Cardiac muscle cell (in vitro differentiated cells and primary cell): ENCODE measurements at places on chromosomes 4 and X. TPM values are rescaled to one million over a fixed set of nuclear protein-coding genes. Genes with fewer than 3 reads are reported as not detected.

DNA sequence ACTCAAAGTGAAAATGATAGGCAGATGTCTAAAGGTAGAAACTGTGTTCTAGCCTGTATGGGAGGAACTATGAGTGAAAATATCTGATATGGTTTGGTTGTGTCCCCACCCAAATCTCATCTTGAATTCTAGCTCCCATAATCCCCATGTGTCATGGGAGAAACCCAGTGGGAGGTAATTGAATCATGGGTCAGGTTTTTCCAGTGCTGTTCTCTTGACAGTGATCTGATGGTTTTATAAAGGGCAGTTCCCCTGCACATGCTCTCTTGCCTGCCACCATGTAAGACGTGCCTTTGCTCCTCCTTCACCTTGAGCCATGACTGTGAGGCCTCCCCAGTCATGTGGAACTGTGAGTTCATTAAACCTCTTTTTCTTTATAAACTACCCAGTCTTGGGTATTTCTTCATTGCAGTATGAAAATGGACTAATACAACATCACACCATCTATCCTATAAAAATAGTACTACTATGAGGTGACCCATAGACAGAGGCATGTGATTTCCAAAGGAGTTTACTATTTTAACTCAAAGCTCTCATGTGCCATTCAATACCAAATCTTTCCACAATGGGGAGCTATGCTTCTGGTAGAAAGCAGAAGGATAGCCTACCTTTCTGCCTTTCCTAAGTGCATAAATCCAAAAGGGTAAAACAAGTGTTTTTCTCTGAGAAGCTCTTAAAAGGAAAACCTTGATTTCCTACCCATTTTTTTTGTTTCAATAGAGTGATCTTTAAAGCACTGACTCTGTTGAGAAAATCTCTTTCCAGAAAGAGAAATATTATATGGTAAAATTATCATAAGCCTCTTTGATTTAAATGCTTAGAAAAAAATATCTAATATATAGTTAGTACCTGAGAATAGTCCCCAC is 38.8 kb downstream of the SEC31A start:
- no peaks in the 10 kb centered on the region for H3K4me1 ChIP-seq
- peaks cover 86% of the 10 kb centered on the region for H3K36me3 ChIP-seq
- no peak overlapping the region for H3K27ac ChIP-seq

- peaks cover 7% of the 10 kb centered on the region for H3K4me1 ChIP-seq
- H3K27ac ChIP-seq = no peak overlapping the region
- no peaks in the 10 kb centered on the region for H3K36me3 ChIP-seq
- no peak overlapping the region for H3K4me3 ChIP-seq
- no peak for DNase-seq
Observed at GRCh38 chr4:76726176-76726575, 171.8 kb downstream of the SOWAHB start.

DNA sequence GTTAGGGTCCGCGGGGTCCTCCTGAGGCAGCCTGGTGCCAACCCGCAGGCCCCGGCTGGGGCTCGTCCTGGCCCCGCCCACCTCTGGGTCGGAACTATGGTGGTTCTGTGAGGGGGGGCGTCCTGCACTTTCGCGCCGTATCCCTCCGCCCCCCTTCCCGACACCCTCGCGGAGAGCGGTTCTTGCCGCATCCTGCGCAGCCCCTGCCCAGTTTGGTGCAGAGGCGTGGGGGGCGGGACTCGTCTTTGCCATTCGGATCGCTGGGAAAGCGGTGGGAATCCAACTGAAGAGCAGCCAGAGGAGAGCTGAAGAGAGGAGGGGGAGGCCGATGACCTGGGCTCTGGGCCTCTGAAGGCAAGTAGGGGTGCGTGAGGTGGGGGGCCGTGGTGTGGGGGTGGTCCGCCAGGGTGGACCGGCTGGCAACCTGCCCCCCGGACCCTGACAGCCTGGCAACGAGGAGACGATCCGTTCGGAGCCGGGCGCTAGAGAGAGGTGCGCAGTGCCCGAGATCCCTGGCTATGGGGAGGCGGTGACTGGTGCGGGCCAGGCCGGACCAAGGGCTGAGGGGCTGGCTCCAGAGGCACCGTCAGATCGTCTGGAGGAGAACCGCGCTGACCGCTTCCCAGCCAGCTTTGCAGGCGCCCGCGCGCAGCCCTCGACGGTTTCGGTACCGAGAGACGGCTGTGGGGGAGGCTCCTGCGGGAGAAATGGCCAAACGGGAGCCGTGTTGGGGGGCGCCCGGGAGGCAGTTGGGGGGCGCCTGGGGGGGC is at the start of gene GPRASP1:
Gene GPRASP1, plus strand, starts transcription at position 242 of the 770 bp plus-strand sequence. CDS start 2,431 bp downstream, outside the sequence.
- H3K4me3 ChIP-seq = peak within 1 kb of the TSS; percentile 36
- H3K36me3 ChIP-seq = no peaks in the 10 kb centered on the region
- no peak within 1 kb of the TSS for H3K27ac ChIP-seq
- peak; percentile 41 for DNase-seq
- no peaks in the 10 kb centered on the region for H3K4me1 ChIP-seq
- H3K27me3 ChIP-seq = no peaks in the 10 kb centered on the region

DNA sequence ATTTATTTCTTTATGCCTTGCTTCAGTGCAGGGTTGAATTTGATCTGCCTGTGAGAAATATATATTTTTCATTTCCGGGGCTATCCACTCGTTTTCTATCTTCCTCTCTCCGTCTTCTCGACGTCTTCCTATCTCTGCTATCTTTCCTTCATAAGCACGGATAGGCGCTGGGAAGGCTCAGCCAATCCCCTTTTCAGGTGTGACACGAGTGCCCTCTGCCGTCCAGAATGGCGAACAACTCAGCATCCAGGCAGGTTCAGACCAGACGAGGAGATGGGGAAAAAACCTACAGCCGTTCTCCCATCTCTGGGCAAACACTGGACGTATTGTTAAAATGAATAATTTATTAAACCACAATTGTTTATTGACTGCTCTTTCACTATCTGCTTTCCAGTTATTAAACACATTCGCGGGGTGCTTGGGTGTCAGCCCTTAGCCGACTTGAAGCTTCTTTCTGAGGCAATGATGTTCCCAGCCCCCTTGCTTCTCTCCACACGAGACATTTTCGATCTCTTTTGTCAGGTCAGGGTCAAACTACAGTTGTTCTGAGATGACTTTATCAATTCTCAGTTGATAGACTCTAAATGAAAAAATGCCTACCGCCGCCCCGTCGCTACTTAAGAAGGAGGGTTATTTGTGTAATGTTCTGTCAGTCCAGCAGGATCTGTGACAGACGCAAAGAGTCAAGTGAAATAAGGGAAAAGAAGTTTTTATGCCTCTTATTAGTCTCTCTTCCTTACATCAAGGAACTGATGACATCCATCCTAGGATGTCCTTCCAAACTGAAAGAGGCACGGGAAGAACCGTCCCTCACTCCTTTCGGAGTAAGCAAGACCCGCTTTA is 96.3 kb upstream of the NOCT start:
- H3K27ac ChIP-seq = no peak overlapping the region
- H3K4me3 ChIP-seq = no peak overlapping the region
- DNase-seq = peak; percentile 82
- no peaks in the 10 kb centered on the region for H3K4me1 ChIP-seq
- H3K36me3 ChIP-seq = no peaks in the 10 kb centered on the region
- H3K27me3 ChIP-seq = no peaks in the 10 kb centered on the region

TRIM75 gene
- not detected in 2 replicates for total RNA-seq

- H3K36me3 ChIP-seq = no peaks in the 10 kb centered on the region
- H3K27me3 ChIP-seq = no peaks in the 10 kb centered on the region
- no peak overlapping the region for H3K27ac ChIP-seq
- H3K4me1 ChIP-seq = no peaks in the 10 kb centered on the region
Observed at GRCh38 chrX:17299206-17299605, 75.8 kb upstream of the NHS start.

GRCh38 chrX:51395480-51395809 is 62.8 kb downstream of the NUDT10 start:
- H3K27me3 ChIP-seq = no peaks in the 10 kb centered on the region
- H3K4me1 ChIP-seq = no peaks in the 10 kb centered on the region
- H3K27ac ChIP-seq = no peak overlapping the region
- no peak for DNase-seq
- no peaks in the 10 kb centered on the region for H3K36me3 ChIP-seq

DNA sequence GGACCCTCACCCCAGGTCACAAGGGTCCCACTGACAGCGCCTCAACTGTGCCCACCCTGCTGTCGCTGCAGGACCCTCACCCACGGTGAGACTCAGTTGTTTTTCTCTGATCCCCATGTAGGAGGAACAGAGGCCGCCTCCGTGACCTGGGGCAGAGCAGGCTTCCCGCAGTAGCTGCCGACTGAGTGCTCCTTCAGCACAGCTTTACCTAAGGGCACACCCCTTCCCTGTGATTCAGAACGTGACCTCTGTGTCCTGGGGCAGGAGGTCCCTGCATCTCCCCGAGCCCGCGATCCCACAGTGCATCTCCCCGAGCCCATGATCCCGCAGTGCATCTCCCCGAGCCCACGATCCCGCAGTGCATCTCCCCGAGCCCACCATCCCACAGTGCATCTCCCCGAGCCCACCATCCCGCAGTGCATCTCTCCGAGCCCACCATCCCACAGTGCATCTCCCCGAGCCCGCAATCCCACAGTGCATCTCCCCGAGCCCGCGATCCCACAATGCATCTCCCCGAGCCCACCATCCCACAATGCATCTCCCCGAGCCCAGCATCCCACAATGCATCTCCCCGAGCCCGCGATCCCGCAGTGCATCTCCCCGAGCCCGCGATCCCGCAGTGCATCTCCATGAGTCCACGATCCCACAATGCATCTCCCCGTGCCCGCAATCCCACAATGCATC is 23.6 kb downstream of the PPP2R3B start:
- no peak for DNase-seq
- H3K4me1 ChIP-seq = peaks cover 7% of the 10 kb centered on the region
- peaks cover 7% of the 10 kb centered on the region for H3K36me3 ChIP-seq
- no peak overlapping the region for H3K27ac ChIP-seq

GRCh38 chr4:176498617-176499256 is 179.0 kb downstream of the SPCS3 start:
- no peak for DNase-seq
- H3K36me3 ChIP-seq = no peaks in the 10 kb centered on the region
- H3K4me3 ChIP-seq = no peak overlapping the region
- no peaks in the 10 kb centered on the region for H3K4me1 ChIP-seq
- no peaks in the 10 kb centered on the region for H3K27me3 ChIP-seq

- H3K4me1 ChIP-seq = peaks cover 9% of the 10 kb centered on the region
- H3K4me3 ChIP-seq = no peak overlapping the region
- H3K36me3 ChIP-seq = no peaks in the 10 kb centered on the region
- peak; percentile 62 for DNase-seq
- no peaks in the 10 kb centered on the region for H3K27me3 ChIP-seq
- H3K27ac ChIP-seq = peak overlapping the region; percentile 36
Observed at GRCh38 chr4:93183576-93183975, 645.0 kb upstream of the ATOH1 start.

GRCh38 chr4:79150820-79151416 is 174.9 kb downstream of the NAA11 start:
- no peak overlapping the region for H3K27ac ChIP-seq
- H3K36me3 ChIP-seq = no peaks in the 10 kb centered on the region
- no peak overlapping the region for H3K4me3 ChIP-seq
- no peaks in the 10 kb centered on the region for H3K27me3 ChIP-seq
- no peak for DNase-seq

GRCh38 chr4:79042079-79042674 is 102.9 kb upstream of the PAQR3 start:
- peaks cover 19% of the 10 kb centered on the region for H3K4me1 ChIP-seq
- peak; percentile 59 for DNase-seq
- H3K27me3 ChIP-seq = no peaks in the 10 kb centered on the region
- no peaks in the 10 kb centered on the region for H3K36me3 ChIP-seq
- no peak overlapping the region for H3K4me3 ChIP-seq
- H3K27ac ChIP-seq = no peak overlapping the region

DNA sequence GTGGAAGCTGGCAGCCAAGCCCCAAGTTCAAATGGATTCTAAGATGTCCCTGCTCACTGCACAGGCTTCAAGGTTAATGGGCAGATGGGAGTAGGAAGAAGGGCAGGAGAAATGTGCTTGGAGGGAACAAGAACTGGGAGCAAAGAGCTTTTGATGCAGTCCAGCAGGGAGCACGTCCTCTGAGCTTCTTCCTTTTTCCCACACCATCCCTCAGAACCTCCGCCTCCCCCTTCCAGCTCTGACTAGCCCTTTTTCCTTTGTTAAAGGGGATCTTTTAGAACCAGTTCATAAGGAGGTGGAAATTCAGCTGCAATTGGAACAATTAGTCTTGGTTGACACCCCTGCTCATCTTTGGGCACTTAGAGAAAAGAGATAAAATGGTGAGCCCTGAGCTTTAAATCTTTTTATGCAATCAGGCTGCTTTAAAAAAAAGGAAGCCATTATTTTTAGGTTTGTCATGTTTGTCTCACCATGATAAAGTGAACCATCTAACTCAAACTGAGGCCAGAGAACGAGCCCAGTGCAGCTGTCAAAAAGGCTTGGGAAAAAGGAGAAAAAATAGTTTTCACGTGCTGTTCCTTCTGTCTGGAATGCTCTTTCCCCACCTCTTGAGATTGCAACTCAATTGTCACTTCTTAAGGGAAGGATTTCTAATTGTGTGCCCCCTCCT is 135.8 kb upstream of the IL1RAPL2 start:
- H3K4me1 ChIP-seq = no peaks in the 10 kb centered on the region
- H3K27me3 ChIP-seq = no peaks in the 10 kb centered on the region
- DNase-seq = no peak

GRCh38 chr4:79739912-79740311 is 331.9 kb upstream of the GK2 start:
- no peak overlapping the region for H3K27ac ChIP-seq
- no peaks in the 10 kb centered on the region for H3K4me1 ChIP-seq
- H3K4me3 ChIP-seq = no peak overlapping the region

DNA sequence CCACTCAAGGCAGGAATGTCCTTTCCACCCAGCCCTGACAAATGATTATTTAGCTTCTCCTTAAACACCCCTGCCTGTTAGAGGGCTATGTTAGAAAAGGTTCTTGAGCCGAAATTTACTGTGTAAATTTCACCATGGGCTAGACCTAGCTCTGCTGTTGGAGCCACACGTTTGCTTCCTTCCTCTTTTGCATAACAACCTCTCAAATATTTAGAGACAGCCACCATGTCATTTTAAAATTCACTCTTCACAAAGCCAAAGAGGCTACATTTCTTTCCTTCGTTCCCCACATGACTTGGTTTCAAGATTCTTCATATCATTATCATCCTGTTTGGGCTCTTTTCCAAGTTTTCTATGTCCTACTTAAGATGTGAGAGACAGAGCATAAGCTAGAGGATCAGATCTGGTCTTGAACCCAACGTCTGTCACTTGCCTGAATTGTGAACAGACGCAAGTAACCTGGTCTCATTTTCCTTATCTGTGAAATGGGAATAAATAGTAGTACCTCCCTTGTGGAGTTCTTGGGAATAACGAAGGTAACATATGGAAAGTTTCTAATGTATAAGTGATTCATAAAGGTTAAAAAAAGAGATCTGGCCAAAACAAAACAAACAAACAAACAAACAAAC is 6.7 kb downstream of the DOCK11 start:
- no peaks in the 10 kb centered on the region for H3K36me3 ChIP-seq
- no peak overlapping the region for H3K4me3 ChIP-seq
- no peak for DNase-seq
- no peaks in the 10 kb centered on the region for H3K27me3 ChIP-seq
- H3K4me1 ChIP-seq = peaks cover 13% of the 10 kb centered on the region

- peak overlapping the region; percentile 96 for H3K27ac ChIP-seq
- peak overlapping the region; percentile 60 for H3K4me3 ChIP-seq
- no peaks in the 10 kb centered on the region for H3K27me3 ChIP-seq
- H3K36me3 ChIP-seq = no peaks in the 10 kb centered on the region
Observed at GRCh38 chrX:68498044-68498507, 775 bp upstream of the YIPF6 start.
